Activated CD4-positive, alpha-beta T cell treated with anti-CD3 and anti-CD28 coated beads, Interleukin-2, Interleukin-6, amounts not matched to agents 100 ng/mL and 50 ng/mL, durations not matched to agents 16 hours and 8 hours (primary cell): ENCODE measurements at places on chromosomes 7 and 10.

DNA sequence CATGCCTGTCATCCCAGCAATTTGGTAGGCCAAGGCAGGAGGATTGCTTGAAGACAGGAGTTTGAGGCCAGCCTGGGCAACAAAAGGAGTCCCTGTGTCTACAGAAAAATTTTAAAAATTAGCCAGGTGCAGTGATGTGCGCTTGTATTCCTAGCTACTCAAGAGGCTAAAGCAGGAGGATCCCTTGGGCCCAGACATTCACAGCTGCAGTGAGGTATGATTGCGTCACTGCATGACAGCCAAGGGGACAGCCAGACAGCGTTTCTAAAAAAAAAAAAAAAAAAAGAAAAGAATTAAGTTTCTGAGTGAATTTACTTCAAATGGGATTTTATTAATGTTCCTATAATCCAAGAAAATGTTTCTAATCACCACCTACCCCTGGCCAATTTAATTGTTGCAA is 87.4 kb upstream of the RNF148 start:
- no peak for DNase-seq

- no peak for DNase-seq
Observed at GRCh38 chr10:114482480-114483304, 78.4 kb upstream of the AFAP1L2 start.

- no peak for DNase-seq
Observed at GRCh38 chr7:24341691-24342413, 57.9 kb downstream of the NPY start.

DNA sequence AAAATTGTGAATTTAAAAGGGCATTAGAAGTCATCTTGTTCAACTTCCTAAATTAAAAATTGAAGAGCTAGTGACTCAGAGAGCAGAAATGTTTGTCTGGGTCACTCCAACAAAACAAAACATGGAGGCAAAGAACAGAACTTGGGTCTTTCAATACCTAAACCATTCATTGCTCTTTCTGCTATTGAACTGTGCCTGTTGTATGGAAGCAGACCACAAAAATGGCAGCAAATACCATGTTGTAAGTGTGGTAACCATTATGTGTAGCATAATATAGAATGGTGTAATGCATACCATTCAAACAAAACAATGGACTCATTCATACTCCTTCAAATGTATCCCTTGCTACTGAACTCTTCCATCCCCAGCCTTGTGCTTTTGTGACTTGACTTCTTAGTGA is 360.2 kb upstream of the NRG3 start:
- no peak for DNase-seq

DNA sequence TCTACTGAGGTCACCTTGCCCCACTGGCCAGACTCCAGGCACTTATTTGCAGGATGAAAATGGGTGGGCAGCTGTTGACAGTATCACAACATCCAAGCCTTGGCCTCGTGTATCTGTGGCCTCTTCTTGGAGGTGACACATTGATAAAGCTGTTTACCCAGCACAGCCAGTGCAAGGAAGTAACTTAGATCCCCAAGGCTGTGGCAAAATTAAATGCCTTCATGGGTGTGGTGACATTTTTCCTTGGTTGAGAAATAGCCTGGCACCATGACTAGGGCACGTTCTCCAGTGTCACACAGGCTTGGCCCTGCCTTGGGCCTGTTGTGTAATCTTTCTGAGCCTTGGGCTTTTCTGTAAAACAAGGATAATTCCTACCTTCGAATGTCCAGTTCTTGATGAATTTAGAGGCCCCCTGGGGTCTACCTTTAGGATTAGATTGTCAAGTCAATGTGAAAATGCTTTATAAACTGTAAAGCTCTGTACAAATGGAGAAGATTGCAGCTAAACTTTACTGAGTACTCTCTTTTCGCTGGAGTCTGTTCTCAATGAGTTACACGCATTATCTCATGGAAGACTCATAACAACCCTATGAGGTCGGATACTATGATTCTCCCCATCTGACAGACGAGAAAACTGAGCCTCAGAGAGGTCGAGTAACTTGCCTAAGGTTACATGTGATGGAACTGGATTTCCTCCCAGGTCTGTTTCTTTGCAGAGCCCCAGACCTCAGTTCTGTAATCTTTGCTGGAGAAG is 46.7 kb upstream of the LOXL4 start:
- DNase-seq, result no peak

GRCh38 chr10:110226926-110227641 is 19.7 kb downstream of the MXI1 start:
- peak; percentile 47 for DNase-seq

DNA sequence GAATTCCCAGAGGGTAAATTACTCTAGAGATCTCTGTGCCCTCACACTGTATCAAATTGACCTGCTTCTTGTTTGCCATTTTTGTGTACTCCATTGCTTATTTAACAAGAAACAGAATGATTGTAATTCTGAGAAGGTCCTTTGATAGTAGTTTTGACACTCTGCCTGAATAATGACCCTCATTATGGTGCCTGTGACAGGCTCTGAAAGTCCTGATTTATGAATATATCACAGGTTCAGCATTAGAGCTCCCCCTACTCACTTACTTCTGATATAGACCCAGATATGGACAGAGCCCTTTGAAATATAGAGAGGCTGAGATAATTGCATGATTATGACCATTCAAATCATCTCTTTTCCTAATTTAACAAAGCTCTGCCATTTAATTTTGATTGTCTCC is 465.2 kb downstream of the MDFIC start:
- no peak for DNase-seq

DNA sequence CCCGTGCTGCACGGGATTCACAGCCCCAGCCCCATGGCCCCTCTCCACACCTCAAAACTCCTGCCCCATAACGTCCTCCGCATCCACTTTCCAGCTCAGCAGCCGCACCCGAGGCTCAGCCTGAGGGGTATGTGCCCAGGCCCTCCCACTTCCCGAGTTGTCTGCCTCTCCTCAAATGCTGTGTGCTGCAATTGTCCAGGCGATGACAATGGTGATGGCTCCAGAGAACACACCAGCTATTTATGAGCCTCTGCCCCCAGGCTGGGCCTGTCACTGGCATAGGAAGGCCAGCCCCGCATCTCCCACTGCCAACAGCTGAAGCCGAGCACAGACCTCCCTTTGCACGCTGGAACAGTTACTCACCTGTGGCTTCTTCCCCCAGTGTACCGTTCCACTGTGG is 2.4 kb upstream of the LDB3 start:
- no peak for DNase-seq

- DNase-seq, result peak; percentile 37
Observed at GRCh38 chr10:121696854-121697253, 98.6 kb upstream of the FGFR2 start.

- DNase-seq, result no peak
Observed at GRCh38 chr7:143016996-143017395, 9.9 kb downstream of the OR9A2 start.

- DNase-seq, result no peak
Observed at GRCh38 chr7:13880789-13881188, 108.7 kb downstream of the ETV1 start.

GRCh38 chr7:50369143-50370026 is 64.9 kb downstream of the IKZF1 start:
- peak; percentile 85 for DNase-seq

GRCh38 chr7:37390114-37390513 is 58.5 kb downstream of the ELMO1 start:
- DNase-seq, result no peak

GRCh38 chr7:39332142-39332541 is 234.1 kb upstream of the YAE1 start:
- no peak for DNase-seq

GRCh38 chr7:127226685-127227374 is 25.9 kb downstream of the GRM8 start:
- DNase-seq, result no peak
